HCT116 (cell line): ENCODE measurements at places on chromosomes 1 and 21.

DNA sequence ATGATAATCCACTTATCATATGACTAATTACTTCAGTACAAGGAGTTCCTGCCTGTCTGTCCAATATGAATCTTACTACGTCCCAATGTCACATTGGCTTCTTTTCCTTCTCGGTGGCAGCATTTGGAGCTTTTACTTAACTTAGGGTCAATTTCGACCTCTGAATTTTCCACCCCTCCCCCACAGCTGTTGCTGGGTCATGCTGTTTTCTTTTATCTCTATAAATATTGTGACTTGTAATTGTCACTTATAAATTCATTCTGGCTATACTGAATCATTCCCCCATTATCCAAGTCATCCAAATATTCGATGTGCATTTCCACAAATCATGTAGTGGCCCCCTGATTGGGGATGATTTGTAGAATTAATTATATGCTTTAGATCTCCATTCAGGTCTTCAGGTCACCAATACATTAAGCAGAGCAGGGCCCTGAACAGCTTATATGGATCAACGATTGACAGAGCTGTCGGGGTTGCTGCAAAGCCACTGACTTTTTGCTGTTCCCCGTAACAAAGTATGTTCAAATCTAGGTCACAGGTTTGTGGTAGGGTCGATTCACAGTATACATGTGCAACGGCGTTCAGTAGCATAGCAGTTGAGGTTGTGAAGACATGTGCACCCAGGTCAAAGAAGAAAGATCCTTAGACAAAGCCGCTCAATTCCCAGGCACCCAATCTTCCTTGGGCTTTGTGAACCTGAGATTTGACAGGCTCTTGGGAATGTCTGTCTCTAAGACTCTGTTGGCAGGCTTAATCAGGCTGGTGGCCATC is 18.3 kb upstream of the RNU1-4 start:
- DNase-seq: no peak

DNA sequence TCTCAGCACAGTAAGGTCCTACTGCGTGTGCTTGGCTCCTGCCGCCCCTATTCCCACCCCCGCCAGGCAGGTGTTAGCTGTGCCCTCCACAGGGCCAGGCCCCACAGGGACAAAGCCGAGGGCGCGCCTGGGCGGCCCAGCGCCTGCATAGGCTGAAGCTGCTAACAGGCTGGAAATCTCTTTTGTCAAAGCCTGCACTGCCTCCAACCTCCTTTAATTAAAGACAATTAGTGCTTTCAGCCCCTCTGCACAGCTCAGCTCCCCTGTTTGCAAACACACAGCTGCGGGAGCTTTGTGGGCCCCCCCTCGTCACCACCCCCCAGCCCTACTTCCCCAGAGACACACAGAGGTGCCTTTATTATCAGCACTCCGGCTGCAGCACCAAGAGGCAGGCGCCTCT is 95.9 kb downstream of the EPHB2 start:
- DNase-seq: no peak

DNA sequence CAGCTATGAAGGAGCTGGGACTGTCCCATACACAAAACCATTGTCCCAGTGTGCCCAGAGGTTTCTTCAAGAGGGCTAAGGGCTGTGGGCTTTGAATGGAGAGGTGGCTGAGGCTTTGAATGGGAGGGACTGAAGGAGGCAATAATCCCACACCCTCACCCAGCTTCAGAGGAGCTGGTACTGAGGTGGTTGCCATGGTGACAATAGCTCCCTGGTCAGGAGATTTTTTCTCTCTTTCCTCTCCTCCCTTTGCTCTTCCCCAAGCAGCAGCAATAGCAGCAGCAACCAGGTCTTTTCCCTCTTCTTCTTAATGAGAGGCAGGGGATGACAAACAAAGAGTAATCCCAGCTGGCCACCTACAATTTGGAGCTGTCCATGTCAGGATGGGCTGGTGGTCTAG is 1.6 kb downstream of the HPCAL4 start:
- DNase-seq: no peak

DNA sequence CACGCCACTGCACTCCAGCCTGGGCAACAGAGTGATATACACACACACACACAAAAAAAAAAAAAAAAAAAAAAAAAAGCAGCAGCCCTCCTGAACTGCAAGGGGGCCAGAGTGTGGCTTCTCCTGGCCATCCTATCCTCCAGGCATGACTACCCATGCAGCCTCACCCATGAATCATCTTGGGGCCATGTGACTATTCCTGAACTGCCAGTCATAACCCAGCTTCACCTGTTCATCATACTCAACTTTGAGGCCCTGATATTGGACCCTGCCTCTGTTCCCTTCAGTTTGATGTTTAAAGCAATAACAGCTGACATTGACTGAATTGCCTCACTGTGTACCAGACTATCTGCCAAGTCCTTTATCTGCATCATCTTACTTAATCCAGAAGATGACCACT is 2.8 kb upstream of the HPCAL4 start:
- no peak for DNase-seq

DNA sequence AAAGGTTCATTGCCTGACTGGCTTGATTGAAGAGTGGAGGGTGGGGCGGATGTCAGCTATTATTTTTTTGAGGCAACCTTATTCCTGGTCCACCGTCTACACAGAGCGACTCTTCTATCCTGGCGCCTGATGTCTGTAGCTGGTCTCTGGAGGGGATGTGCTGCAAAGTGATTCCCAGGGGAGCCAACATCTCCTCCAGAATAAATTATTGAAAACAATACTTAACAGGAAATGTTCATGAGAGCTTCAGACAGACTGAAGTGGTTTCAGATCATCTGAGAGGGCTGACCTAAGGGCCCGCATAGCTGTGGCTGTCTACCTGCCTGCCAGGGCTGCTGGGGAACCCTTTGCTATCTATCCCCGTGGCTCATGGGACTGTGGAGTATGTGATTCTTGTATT is 66.7 kb downstream of the TEX35 start:
- no peak for DNase-seq

DNA sequence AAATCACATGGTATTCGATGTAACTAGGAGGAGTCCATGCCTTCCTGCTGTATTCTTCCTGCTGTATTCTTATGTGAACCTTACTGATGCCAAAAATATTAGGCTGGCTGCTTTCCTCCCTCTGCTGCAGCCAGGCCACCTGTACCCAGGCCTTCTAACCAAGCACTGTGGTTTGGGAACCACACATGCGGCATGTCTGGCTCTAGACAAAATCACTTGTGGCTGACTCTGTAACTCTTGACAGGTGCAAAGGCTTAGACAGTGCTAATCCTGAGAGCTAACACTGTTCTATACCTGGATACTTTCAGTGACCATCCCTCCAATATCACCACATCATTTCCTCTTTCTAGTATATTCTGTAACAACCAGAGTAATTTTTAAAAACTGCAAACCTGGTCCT is 67.7 kb downstream of the PCP4 start:
- no peak for DNase-seq

DNA sequence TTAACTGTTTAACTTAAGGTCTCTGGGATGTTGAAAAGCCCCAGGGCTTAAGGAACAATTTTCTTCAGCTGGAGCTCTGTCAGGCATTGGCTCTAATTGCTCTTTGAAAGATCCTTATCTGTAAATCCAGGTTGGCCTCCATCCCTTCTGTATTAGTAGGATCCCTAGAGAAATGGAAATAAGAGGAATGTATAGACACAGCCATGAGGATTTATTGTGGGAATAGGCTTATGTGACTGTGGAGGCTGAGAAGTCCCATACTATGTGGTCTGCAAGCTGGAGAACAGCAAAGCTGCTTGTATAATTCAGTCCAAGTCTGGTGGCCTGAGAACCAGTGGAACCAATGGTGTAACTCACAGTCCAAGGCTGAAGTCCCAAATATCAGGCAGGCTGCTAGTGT is 47.6 kb upstream of the VAV3 start:
- no peak for DNase-seq

DNA sequence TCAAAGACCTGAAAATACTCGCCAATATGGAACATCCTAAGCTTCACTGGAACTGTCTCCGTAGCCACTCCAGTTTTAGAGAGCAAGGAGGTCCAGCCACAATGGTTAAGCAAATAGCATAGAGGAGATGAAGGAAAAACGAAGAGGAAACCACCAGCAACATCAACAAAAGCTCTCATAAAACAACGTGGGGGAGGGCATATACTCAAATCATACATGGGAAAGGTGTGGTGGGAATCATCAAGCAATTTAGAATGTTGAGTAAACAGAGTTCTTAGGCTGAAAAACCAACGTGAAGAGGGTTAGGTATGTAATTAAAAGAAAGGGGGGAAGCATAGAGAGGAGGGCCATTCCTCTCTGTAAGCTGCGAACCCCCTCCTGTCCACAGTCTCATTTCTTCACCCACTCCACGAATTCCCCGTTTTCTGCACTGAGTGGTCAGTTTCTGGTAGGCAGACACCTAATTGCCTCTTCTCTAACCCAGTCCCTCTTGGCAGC is 1.0 kb downstream of the TMEM59 start:
- no peak for DNase-seq

- no peak for DNase-seq
Observed at GRCh38 chr1:170970256-170970655, 34.9 kb downstream of the MROH9 start.

DNA sequence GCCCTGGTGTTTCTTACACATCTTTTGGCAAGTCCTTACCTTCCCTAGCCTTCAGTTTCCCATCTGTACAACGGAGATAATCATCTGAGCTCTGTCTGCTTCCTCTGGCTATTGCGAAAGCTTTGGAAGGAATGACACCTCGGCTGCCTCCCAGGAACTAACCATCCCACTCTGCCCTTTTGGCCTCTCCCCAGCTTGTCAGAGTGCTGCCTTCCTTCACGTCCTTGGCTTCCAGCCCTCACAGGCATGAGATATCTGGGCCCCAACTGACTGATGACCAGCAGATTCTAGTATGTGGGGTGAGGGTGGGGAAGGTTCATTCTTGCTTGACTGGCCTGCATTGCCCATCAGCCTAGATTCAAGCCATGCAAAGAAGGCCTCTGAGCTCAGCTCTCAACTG is 253.1 kb upstream of the FGGY start:
- DNase-seq: no peak

DNA sequence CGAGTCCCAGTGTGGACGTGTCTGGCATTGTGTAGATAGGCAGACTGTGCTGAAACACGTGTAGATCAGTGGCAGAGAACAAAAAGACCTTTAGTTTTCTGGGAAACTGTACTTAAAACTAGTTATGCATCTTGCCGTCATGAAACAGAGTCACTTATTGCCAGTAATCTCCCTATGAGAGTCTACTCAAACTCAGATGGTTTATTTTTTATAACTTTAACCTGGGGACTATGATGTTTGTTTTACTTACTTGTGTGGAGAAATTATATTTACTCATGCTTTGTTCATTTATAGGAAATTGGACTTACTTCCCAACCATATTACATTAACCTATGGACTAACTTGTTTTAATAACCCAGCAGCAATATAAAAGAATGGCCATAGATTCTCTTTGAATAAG is 54.1 kb upstream of the ABCG1 start:
- DNase-seq: no peak

DNA sequence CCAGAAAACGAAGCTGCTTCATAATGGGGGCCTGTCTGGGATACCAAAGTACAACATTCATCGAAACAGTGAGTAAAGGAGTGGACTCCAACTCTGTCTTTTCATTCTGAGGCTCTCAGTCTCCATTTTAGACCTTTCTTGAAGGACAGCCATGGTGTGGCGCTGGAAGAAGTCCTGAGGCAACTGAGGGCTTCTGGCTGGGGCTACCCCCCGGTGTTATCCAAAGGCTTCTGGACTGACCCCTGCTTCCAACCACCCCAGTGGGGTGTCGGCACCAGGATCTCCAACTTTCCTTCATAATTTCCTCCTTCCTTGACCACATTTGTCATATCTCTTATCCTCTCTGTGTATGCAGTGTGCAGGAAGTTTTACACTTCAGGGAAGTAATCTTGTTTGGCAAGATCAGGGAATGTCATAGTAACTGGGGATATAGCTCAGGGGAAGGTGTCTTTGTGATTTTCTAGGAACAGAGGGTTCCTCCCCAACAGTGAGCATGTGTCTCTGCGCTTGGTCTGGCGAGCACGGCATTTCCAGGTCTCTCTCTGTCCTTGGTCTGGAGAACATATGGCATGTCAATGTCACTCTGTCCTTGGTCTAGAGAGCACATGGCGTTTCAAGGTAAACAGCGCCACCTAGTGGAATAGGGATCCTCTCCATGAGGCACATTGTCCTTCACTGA is 19.4 kb upstream of the BSDC1 start:
- peak; percentile 69 for DNase-seq

- no peak for DNase-seq
Observed at GRCh38 chr1:152179566-152179965, 20.5 kb upstream of the RPTN start.

DNA sequence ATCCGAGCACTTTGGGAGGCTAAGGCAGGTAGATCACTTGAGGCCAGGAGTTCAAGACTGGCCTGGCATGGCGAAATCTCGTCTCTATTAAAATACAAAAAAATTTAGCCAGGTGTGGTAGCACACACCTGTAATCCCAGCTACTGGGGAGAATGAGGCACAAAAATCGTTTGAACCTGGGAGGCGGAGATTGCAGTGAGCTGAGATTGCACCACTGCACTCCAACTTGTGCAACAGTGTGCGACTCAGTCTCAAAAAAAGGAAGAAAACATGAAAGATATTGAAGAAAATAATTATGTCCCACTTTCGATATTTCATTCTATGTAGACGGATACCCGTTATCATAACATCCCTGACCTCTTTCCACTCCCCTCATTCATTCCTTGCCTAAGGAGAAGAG is 19.2 kb downstream of the TUT4 start:
- no peak for DNase-seq

- DNase-seq: no peak
Observed at GRCh38 chr1:92910081-92910480, 51.2 kb downstream of the DIPK1A start.

GRCh38 chr1:212683357-212683722 is 16.3 kb downstream of the BATF3 start:
- no peak for DNase-seq

- no peak for DNase-seq
Observed at GRCh38 chr1:52365071-52365745, 797 bp downstream of the CC2D1B start.

DNA sequence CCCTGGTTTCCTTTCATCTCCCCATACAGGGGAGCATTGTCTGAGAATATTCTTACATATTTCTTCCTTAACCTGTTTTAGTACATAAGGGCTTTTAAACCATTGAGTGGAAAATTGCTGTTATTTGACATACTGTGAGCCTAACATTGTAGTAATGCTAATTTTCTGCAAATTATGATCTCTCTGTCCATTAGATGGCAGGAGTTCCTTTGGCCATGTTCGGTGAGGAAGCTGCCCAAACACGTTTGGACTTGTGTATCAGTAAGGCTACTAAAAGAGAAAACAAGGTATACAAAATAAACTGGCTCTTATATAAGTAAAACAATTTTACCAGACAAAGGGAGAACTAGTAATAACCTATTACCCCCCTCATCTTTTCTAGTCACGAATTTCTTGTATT is 29.2 kb downstream of the CDC7 start:
- peak; percentile 12 for DNase-seq

GRCh38 chr1:151577173-151577572 is 34.7 kb upstream of the SNX27 start:
- DNase-seq: no peak

DNA sequence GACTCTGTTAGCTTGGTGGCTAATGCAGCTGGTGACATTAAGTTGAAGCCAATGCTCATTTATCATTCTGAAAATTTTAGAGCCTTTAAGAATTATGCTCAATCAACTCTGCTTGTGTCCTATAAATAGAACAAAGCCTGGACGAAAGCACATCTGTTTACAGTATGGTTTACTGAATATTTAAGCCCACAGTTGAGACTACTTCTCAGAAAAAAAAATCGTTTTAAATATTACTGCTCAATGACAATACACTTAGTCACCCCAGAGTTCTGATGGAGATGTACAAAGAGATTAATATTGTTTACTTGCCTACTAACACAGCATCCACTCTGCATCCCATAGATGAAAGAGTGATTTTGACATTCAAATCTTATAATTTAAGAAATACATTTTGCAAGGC is 79.6 kb downstream of the NEGR1 start:
- DNase-seq: no peak
